ENCODE measurements at places on chromosomes 16 and 17.

GRCh38 chr16:50902457-50902856 is 160.6 kb downstream of the CYLD start:
- no peak for DNase-seq

GRCh38 chr16:60922920-60923319 is 1113.3 kb downstream of the CDH8 start:
- DNase-seq, result no peak

DNA sequence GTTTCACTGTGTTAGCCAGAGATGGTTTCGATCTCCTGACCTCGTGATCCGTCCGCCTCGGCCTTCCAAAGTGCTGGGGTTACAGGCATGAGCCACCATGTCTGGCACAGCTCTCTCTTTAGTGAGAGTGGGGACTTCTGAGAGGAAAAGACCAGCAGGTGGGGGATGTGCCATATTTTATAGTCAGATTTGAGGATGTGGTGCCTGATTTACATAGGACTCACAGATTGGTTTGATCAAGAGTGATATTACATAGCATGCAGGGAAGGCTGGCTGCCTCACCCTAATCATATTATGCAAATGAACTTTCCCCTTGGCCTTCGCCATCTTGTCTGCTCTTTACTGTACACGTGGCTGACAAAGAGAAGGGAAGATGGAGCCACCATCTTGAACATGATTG is 28.1 kb upstream of the MAPK3 start:
- no peak for DNase-seq

DNA sequence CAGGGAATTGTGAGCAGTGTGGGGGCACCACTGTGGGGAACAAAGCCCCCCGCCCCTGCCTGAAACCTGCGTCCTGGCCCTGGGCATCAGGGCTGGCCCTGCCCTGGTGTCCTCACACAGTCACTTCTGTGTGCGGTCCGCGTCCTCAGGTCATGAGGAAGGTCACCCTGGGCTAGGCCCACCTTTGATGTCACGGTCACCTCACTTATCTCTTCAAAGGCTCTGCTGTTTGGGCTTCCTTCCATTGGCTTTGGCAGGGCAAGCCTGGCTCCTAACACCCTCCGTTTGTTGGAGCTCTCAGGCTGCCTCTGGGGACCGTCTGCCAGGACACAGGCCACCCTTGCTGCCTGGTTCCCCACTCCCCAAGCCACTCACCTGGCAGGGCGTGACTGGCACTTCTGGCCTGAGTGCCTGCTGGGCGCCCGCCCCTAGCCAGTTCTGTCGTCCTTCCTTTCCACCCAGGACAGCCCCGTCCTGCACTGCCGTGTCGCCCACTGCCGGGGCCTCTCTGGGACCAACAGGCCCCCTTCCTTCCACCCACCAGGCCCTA is 8.8 kb downstream of the CENPX start:
- no peak for DNase-seq

DNA sequence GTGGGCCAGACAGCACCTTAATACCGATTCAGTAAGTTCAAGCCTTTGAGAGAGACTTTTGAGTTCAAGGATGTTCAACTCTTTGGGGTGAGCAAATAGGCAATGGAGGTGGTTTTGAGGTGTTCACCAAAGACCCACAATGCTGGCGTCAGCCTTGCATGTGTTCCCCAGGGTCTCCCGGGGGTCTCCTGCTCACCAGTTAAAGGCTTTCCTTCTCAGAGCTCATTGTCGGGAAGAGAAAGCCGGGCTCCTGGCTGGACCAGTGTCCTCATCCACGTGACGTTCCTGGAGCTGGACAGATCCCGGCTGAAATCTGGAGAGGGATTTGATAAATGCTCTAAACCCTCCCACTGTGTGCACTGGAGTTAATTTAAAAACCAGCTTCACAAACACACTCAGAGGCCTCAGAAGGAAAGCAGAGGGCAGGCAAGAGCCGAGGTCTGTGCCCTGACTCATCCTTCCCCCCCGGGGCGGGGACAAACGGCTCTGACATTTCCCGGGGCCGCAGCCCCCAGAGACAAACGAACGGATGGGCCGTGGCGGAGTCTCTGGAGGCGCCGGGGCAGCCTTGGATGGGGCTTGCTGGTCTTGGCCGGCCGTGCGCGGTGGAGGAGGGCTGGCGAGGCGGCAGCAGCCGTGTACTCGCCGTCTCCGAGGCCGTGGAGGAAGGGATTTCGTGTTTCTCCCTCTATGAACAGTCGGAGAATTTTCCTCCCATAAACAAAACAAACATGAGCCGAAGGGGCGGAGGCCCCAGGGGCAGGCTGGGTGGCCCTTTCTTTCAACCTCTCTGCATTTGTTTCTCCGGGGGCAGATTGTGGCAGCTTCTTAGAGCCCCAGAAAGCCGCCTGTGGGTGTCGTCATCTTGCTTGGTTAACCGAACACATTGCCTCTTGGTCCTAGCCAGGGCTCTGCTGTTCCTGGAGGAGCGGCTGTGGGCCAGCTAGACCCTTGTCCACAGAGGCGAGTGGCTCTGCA is 94.2 kb downstream of the NTN1 start:
- peak; percentile 48 for DNase-seq

DNA sequence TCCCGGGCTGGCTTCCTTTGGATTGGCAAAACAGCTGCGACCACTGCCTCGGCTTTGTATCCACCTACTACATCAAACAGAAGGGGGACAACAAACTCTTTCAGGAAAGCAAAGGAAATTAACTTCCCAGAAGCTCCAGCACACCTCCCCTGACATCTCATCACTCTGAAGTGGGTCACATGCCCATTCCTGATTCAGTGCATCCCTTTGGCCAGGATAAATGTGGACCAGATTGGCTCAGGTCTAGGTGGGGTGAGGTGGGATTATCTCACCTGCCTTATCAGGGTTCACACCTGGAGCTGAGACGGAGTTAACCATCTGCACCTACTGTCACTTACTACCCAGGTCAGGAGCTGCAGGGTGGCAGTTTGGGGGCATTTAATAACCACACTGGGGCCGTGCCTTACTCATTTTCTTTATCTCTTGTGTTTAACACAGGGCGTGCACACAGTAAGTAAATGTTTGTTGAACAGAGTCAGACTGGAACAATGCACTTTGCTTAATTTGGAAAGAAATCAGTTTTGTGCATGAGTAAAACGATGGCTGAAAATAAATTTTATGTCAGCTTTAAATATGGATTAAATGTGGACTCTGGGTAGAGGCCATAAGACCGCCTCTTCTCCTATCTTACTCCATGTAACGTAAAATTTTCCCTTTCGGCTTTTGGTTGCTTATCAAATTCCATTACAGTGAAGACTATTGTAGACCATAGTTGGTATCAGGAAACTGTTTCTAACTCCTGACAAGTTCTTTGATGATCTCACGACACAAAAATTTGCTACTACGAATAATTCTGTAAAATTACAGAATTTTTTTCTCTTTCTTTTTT is 36.0 kb downstream of the IQCK start:
- DNase-seq, result peak; percentile 29

DNA sequence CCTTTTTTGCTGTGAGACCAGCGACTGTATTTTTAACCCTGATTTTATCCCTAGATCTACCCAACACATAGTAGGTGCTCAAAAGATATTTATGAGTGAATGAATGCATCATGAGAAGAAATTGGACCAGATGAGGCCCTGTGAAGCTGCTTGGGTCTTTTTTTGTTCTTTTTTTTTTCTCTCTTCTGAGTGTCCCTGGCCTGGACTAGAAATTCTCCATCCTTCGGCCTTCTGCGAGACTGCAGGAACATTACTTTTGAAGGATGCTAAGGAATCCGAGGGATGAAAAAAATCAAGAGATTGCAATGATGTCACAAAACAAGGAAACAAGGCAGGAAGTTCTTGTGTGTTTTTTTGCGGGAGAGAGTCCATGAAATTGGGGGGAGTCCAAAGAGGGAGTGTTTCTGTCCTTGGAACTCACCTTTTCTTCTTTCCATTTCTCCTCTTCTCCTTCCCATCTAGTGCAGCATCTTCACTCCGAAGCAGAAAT is 560 bp upstream of the RUSF1 start:
- DNase-seq, result peak; percentile 69

GRCh38 chr17:59844884-59845594 is 47.7 kb downstream of the TUBD1 start:
- DNase-seq, result peak; percentile 74

DNA sequence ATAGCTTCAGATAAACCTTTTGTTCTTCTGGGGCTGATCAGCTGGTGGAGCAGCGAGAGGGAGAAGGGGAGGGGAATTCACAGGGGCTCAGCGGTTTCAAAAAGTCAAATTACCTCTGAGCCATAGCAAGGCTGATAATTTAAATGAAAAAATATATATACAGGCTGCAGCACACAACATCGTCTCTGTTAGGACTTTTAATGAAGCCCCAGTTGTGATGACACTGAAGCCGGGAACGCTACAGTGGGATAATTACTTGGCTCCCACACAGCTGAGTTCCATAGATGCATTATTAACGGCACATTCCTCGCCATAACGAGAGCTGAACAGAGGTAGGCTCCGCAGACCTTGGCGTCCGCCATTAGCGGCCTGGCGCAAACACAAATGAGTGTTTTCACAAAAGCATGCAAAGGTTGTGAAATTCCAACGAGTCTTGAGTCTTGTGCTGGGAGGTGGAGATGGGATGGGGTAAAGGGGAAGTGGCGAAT is 216.0 kb downstream of the C16orf78 start:
- DNase-seq, result no peak

GRCh38 chr16:5709889-5710288 is 612.3 kb upstream of the EEF2KMT start:
- DNase-seq, result no peak

GRCh38 chr17:80260069-80260535 is 550 bp upstream of the RNF213 start:
- DNase-seq, result peak; percentile 79
